Ureter (tissue), 1 donor: ENCODE measurements at places on chromosomes 6 and 20.

DNA sequence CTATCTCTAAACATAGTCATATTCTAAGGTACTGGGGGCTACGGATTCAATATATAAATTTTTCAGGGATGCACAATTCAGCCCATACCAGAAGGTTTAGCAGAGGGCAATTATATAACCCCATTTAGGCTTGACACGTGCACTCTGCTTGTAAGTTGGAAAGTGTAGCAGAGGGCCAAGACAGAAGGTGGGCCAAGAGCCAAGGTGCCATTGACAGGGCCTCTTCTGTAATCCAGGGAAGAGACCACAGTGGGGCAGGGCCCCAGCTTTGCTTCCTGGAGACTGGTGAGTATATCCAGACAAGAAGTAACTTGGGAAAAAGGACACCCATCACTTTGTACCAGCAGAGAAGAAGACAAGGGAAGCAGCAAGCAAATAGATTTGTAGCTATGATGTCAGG is 672.4 kb upstream of the MARCKS start:
- DNase-seq: no peak

GRCh38 chr20:31751126-31751525 is 12.0 kb downstream of the TPX2 start:
- DNase-seq: no peak

DNA sequence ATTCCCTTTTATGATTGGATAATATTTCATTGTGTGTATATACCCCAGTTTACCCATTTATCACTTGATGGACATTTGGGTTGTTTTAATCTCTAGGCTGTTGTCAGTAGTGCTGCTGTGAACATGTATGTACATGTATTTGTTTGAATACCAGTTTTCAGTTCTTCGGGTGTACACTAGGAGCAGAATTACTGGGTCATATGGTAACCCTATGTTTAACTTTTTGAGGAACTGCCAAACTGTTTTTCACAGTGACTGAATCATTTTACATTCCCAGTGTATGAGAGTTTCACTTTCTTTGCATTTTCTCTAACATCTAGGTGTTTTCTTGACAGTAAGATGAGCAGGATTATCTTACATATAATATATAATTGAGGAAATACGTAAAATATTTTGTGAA is 44.7 kb upstream of the ADIG start:
- DNase-seq: no peak

GRCh38 chr6:117290173-117290846 is 25.0 kb downstream of the VGLL2 start:
- DNase-seq: no peak

DNA sequence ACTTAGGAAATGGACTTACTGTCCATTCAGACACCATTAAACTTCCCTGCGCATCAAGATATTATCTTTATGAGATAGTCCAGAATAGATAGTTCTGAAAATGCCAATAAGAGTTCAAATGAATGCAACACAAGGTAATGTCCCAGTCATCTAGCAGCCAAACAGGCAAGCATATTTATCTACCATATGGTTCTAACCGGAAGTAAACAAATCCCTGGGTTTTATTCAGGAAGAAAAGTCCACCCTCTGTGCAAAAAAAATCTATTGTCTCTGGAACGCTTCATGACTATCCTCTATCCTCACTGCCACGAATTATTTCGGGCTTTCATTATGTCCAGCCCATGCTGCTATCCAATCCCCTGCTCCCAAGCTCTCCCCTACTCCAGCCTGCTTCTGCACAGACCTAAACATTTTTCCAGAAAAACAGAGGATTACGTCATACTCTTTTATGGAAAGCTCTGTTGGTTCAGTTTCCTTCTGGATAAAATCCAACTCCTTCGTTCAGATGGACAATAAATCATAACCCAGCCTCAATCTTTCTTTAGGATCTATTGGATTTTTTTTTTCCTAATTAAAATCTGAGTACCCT is 11.4 kb downstream of the PPIL6 start:
- DNase-seq: no peak

DNA sequence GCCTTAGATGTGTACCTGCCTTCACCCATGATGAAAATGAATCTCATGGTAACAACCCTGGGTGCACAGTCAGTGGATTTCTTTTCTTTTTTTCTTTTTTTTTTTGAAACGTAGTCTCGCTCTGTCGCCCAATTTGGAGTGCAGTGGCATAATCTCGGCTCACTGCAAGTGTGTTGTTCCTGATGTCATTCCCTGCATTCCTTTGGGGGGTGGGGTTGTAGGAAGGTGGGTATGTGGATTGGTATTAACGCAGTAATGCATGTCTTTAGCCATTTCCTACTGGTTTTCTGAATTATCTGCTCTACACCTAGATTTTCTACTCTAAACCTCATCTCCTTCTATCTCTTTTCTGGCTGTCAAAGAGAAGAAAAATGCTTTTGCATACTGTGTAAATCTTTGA is 146.6 kb downstream of the RNF144B start:
- no peak for DNase-seq

DNA sequence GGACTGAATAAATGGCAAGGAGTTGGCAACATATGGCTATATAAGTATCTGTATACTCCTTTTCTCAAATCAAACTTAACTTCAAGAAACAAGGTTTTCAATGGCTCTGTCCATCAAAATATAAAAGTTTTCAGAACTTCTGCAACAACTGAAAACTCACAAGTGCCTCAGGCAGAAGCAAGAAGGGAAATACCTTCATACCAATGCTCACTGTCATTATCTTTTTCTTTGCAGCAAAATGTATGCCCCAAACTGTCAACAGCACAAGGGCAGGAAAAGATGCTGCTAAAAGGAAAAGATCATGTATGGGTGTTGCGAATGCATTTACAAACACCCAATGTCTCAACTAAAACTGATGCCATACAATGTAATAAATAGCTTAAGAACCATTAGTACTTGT is 45.9 kb downstream of the PTPRK start:
- DNase-seq: no peak

DNA sequence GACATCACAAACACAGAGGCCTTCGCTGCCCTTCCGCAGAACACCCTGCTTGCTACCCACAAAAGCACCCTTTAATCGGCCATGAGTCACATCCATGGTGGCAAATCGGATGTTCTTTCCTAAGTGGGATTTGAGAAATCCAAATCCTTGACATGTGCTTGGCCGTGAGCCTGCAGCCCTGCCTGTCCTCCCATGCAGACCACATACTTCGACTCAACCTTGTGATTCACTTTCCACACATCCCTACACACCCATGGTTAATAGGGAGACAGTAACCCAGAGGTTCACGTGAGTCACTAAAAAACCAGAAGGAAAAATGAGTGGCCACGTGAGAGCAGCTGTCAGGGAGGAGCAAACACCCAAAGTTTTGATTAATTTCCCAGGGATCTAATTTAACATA is 19.4 kb downstream of the RAMACL start:
- peak; percentile 10 for DNase-seq
